Astrocyte of the hippocampus (primary cell): ENCODE measurements at places on chromosomes 13 and 19.
A peak's percentile ranks its signal among the peaks of the same experiment; 100 is the strongest.

GRCh38 chr19:54364775-54365257 lies at the start of gene LAIR1:
Gene LAIR1 (minus strand): TSS chr19:54364931. CDS start chr19:54364804, 127 bp downstream.
- DNase-seq: no peak

DNA sequence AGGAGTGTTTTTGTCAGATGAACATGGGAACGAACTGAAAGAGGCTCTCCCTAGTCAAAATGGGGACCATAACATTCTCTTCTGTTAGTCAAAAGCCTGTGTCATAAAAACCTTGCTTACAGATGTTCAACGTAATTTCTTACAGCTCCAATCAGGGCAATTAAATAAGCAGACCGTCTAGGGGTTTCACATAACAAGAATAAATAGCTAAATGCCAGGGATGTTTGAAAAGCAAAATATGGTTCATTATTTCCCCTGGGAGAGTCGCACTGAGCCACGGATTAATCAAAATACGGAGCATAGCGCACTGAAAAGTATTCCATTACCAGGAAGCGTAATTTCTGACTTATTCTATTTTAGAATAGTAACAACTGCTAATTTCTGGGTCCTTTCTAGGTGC lies 63.7 kb upstream of the MRI1 start:
- no peak for DNase-seq

GRCh38 chr13:49165798-49166752 lies 54.1 kb upstream of the MLNR start:
- DNase-seq: no peak

- no peak for DNase-seq
Observed at GRCh38 chr19:5977222-5977784, 637 bp downstream of the RANBP3 start.

GRCh38 chr19:41339936-41340335 lies 13.8 kb downstream of the TGFB1 start:
- peak; percentile 53 for DNase-seq
